ENCODE measurements at places on chromosomes 7 and 10. TPM values are rescaled to one million over a fixed set of nuclear protein-coding genes. Genes with fewer than 3 reads are reported as not detected.

OPALIN gene
- not detected for polyA plus RNA-seq

LIPM gene
- polyA plus RNA-seq, result not detected

- H3K4me1 ChIP-seq, result peaks cover 22% of the 10 kb centered on the region
- no peaks in the 10 kb centered on the region for H3K27me3 ChIP-seq
- H3K4me3 ChIP-seq, result no peak overlapping the region
- DNase-seq, result no peak
- no peak overlapping the region for H3K27ac ChIP-seq
- no peaks in the 10 kb centered on the region for H3K36me3 ChIP-seq
These were observed 624.5 kb downstream of the PARD3 start for GRCh38 chr10:34190580-34190979.

- no peaks in the 10 kb centered on the region for H3K27me3 ChIP-seq
- H3K4me1 ChIP-seq, result peaks cover under 1% of the 10 kb centered on the region
- DNase-seq, result peak; percentile 50
- H3K27ac ChIP-seq, result no peak overlapping the region
- no peak overlapping the region for H3K4me3 ChIP-seq
- H3K36me3 ChIP-seq, result no peaks in the 10 kb centered on the region
These were observed 49.4 kb downstream of the FRMPD2 start for GRCh38 chr10:48224979-48225560.

Measured in cardiac muscle cell (in vitro differentiated cells and primary cell).